ENCODE measurements at places on chromosomes 3 and 15. TPM values are rescaled to one million over a fixed set of nuclear protein-coding genes. Genes with fewer than 3 reads are reported as not detected.

NLGN1 gene
- total RNA-seq = not detected

HTR3D gene
- not detected for total RNA-seq

GOLGA8B gene
- 103 TPM for total RNA-seq

LTK gene
- total RNA-seq = 0.29 TPM

Data from activated CD4-positive, alpha-beta memory T cell treated with anti-CD3 and anti-CD28 coated beads for 36 hours (primary cell).